Stimulated activated CD8-positive, alpha-beta memory T cell treated with anti-CD3 and anti-CD28 coated beads, Interleukin-4, amount 100 ng/mL, for 1 hour (primary cell): ENCODE measurements at places on chromosomes 1 and 21.

DNA sequence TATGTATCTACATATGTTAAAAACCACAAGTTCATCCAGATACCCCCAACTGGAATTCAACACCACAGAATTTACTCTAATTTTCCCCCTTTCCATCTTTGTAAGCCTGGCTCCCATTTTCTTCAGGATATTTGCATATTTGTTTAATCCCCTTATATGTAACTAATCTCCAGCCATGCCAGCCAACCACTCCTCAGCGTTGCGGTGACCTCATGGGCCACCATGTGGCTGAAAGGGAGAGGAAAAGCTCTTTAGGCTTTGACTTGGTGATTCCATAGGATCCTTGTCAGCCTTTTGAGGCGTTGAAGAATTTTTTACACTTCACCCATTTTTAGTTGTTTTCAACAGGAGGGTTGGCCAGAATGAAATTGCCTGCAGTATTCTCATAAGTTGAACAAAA lies 10.0 kb downstream of the CLDN19 start:
- no peak for DNase-seq

DNA sequence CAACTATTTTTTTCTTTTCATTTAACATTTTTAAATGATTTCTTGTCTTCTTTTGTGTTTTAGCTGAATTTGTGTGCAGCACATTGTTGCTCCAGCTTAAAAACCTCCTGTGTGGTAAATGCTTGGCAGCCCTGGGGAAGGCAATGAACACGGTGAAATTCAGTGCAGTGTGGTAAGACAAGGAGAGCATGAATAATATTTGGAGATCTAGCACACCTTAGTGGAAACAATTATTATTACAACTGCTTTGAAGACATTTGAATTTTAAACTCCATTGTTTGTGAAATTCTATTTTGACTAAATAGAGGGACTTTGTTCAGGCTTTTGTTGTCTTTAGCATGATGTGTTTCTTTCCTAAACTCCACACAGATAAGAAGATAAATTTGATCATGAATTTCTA lies 242.6 kb upstream of the CXADR start:
- DNase-seq = no peak

DNA sequence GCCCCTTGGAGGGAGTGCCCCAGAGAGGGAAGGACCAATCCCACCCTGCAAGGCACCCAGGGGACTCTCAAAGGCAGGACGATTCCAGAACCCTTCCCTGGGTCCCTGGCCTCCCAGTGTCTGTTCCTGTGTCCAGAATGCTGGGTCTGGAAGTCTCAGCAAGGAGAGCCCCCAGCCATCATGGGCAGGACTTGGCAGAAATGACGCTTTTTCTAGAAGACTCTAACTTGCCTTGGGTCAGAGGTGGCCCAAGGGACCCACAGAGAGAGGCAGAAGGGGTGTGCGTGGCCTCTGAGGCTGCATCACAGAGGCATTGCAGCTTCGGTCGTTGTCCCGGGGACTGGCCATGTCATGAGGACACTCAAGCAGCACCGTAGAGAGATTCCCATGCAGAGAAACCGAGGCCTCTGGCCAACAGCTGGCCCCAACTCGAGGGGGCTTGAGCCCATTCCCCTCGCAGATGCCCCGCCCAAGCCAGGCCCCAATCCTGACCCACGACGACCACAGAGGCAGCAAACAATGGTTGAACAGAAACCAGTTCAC lies 57.8 kb downstream of the WNT9A start:
- no peak for DNase-seq

GRCh38 chr1:246110343-246111219 lies 396.5 kb downstream of the SMYD3 start:
- DNase-seq = no peak

GRCh38 chr1:44034976-44035716 lies 3.9 kb upstream of the SLC6A9 start:
- DNase-seq = no peak

DNA sequence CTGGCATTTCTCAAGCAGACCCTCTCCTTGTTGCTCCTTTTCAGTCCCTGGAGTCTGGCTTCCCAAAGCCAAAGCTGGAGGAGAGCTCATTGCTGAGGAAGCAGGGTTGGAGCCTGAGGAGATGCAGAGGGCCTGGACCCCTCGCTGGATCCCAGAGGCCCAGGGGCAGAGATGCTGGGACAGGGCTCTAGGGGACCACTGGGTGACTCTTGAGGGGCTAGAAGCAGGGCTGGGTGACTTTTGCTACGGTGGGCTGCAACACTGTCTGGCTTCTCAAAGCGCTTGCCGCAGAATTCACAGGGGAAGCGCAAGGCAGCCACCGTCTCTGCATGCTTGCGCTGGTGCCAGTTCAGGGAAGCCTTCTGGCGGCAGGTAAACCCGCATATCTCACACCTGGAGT lies 8.8 kb downstream of the ZNF692 start:
- DNase-seq = no peak

GRCh38 chr1:231355171-231355570 lies 17.1 kb downstream of the SPRTN start:
- DNase-seq = no peak

DNA sequence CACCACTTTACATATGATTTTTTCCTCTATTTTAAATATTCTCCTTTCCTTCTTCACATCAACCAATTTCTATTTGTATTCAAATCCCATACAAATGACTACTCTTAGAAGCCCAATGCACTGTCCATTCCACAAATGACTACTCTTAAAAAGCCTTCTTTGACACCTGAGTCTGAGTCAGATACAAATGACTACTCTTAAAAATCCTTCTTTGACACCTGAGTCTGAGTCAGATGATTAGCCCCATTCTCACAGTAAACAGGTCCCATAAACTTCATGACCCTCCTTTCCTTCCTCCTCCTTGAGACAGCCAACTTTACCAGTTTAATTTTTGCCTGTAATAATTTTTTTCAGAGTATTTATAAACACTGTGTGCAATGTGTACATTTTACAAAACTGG lies 231.3 kb upstream of the USP25 start:
- no peak for DNase-seq

DNA sequence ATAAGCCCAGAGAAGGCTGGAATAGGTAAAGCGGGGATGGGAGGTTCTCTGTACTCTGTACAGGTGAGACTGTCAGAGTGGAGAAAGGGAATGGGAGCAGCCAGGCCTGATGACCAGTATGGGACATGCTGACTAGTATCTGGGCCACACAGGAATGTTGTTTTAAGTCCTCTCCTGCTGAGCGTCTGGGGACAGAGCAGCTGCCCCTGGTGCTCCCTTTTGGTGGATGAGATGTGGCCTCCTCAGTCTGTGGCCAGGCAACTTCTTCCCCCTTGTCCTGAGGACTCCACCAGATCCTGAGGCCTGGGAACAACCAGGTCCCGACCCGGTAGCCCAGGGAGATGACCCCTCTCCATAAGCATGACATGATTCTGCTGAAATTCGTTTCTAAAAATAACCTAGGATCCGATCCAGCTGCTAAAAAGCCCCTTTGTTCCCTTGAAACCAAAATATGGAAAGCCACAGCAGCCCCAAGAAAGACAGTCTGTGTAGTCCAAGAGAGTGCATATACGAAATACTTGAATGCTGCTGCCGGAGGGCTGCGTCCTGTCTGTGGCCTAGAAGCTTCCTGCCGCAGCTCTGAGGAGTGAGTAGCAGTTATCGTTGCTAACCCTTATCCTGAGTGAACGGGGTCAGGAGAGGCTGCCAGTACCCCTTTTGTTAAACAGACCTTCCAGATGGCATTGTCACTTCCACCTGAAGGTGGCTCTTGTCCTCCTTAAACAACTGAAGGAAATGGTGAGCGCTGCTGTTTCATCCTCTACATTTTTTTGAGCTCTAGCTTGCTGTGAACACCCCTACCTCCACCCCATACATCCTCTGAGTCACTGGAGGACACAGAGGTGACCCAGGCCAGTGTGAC lies 47.1 kb downstream of the ATP2B4 start:
- DNase-seq = peak; percentile 44

- no peak for DNase-seq
Observed at GRCh38 chr21:42130441-42130840, 59.3 kb downstream of the UMODL1 start.

- no peak for DNase-seq
Observed at GRCh38 chr1:219189021-219189824, 15.5 kb downstream of the LYPLAL1 start.

DNA sequence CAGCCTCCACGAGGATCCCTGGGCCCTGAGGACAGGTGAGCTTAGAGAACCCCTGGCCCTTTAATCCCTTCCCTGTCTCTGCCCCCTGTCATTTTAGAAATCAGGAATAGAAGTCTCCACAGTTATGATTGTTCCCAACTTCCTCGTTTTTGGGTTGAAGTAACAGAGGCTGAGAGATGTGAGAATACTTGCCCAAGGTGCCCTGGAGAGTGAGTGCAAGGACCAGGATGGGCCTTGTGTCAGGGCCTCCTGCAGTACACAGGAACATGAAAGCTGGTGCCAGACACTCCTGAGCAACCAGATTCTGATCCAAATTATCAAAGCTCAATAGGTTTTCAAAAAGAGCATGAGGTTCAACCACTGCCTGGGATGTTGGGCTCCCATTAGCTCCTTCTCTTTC lies 10.1 kb downstream of the HLX start:
- DNase-seq = no peak

- DNase-seq = no peak
Observed at GRCh38 chr1:93668121-93668520, 13.5 kb downstream of the BCAR3 start.

- DNase-seq = no peak
Observed at GRCh38 chr1:202798792-202799331, 9.4 kb downstream of the KDM5B start.

DNA sequence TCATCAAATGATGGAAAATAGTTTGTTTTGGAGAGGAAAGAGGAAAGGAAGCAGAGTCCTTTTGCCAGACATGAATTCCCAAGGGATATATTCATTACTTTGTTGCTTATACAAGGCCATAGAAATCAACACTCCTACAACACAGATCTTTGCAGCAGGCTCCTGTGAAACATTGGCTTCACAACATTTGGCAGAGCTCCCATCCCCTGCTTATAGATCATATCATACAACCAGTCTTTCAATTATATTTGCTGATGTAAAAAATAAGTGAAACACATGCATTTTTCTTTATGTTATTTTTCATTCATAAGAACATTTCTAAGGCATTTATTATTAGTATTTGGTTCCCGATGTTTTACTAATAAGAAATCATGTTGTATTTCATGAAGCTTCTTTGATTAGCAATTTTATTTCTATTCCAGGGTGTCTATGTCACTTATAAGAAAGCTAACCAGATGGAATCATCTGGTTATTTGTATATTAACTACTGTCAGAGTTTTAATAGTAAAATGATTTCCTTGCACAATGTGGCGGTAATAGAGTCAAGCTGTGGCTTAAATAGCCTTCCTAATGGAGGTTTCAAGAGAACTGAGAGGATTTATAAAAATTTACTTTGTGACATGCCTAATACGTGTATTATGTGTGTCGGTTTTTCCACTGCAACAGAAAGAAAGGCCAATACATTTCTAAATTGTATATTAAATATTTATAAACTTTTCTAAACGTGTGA lies 470.3 kb upstream of the NCAM2 start:
- DNase-seq = no peak

DNA sequence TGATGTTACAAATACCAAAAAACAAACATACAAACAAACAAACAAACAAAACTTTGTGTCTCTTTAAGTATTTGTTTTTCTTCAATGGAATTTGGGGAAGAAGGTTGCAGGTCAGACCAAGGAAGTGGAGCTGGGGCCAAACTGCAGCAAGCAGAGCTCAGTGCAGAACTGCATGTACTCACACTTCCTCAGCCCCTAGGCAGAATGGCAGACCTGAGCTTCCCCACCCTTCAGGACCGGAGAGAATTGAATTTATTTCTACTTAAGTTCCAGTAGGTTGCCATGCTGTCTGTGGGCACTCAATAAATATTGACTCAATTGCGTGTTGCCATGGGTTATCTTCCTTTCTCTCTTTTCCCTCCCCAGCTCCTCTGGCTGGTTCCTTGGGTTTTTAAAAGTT lies 173.6 kb downstream of the PTGER3 start:
- DNase-seq = no peak

DNA sequence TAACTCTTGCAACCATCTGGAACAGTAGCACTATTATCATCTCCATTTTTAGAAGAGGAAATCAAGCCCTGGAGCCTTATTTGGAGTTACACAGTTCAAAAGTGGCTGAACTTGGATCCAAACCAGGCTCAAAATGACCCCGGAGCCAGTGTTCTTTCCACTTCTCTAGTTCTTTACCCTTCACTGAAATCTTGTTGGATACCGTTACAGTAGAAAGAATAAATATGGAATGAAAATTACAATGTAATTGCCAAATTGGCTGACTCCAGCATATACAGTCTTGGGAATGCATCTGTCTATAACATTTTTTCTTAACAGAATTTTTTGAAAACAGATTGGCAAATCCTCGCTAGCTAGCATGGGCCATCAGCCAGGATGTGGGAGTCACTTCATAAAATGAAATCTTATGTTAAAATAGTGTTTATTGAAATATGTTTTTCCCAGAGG lies 261.4 kb downstream of the CTH start:
- no peak for DNase-seq

- DNase-seq = no peak
Observed at GRCh38 chr21:20971296-20971921, 26.8 kb upstream of the NCAM2 start.

GRCh38 chr1:208160259-208160819 lies 83.8 kb downstream of the PLXNA2 start:
- DNase-seq = no peak

GRCh38 chr1:211344152-211344618 lies 17.6 kb downstream of the TRAF5 start:
- DNase-seq = no peak

GRCh38 chr1:54069791-54070170 lies 16.4 kb downstream of the TCEANC2 start:
- no peak for DNase-seq

DNA sequence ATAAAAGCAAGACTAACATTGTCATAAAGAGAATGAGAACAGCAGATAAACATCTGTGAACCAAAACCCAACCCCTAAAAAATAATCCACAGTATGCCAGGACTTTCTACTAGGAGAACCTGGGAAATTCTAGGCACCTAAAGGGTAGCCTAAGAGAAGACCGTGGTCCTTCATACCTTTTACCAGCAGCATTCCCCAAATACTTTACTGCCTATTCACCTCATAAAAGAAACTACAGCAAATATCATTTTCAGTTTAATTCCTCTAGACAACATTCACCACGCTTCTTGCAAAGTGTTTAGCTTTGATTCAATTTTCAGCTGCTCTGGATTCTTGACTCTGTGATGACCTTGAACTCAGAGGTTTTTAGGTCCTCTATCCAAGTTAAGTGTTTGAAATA lies 1180.7 kb upstream of the B3GALT2 start:
- no peak for DNase-seq

DNA sequence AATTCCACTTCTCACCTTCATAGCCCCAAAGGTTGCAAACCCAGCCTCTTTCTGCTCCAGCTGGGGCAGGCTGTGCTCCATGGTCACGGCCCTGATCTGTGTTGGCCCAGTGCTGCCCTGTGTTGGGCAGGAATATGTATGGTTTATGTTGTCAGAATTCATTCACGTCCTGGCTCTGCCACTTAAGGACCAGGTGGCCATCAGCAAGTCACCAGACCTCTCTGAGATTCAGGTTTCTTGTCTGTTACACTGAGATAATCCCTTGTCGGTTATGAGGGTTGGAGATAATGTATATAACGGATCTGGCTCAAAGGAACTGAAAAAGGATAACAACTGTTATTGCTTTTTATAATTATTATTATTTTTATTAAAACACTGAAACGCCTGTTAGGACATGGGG lies 39.1 kb upstream of the SELENON start:
- no peak for DNase-seq
